NCI-H2081 (cell line): ENCODE measurements at places on chromosomes 2 and 18.

DNA sequence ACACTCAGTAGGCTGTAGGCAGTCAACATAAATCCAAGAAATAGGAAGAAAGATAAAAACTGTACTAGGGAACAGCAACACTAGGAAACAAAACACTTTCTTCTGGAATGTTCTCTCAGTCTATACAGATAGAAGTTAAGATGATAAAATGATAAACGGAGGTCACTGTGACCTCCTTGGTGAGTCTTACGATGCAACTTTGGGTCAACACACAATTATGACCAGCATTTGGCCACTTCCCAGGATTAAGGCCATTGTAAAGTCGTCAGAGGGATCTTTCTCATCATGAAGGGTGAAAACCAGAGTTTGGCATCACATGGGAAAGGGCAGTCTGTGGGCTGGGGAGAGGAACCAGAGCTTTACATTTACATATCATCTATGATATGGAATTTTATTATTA is 33.4 kb downstream of the LAMA3 start:
- DNase-seq: no peak

- no peak for DNase-seq
Measured at GRCh38 chr2:153967248-153967973, 95.7 kb downstream of the GALNT13 start.

GRCh38 chr2:142425551-142425950 is 294.7 kb upstream of the LRP1B start:
- DNase-seq: no peak

GRCh38 chr2:100630473-100630977 is 67.7 kb downstream of the PDCL3 start:
- no peak for DNase-seq

DNA sequence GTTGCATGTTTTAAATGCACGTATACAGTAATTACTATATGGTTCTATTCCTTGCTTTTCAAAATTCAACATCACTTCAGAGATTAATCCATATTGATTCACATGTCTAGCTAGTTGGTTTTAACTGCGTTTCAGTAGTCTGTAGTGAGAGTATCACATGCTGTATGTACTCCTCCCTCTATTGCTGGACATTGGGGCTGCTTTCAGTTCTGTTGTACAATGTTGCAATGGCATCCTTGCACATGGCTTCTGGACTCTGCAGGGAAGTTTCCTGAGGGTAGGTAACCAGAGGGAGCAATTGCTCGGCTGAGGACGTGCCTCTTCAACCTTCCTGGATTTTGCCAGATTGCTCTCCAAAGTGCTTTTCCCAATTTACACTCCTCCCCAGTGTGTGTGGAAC is 10.7 kb upstream of the HPCAL1 start:
- no peak for DNase-seq

GRCh38 chr2:237980751-237981150 is 13.9 kb downstream of the UBE2F start:
- DNase-seq: no peak

GRCh38 chr2:28613633-28614501 is 118.0 kb downstream of the PLB1 start:
- DNase-seq: no peak

GRCh38 chr2:216950547-216950946 is 90.7 kb upstream of the TNP1 start:
- DNase-seq: no peak

DNA sequence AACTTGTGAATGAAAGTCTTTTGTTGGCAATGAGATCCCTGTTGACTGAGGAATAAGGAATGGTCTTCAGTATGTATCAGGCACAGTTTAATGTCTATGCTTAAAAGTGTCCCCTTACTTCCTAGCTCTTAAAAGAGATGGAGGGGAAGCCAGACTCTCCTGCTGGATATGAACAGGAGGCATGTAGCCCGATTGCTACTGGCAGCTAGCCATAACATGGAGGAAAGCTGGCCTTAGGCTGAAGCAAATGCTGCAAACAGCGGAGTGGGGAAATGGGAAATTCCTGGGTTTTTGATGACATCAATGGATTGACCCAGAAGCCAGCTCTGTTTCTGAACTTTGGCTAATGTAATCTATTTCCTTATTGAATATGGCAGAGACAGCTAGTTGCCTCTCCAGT is 266.1 kb downstream of the SLC4A3 start:
- no peak for DNase-seq
